Upper lobe of left lung (tissue), 6 donors: ENCODE measurements at places on chromosomes 5 and 9. TPM values are rescaled to one million over a fixed set of nuclear protein-coding genes. Genes with fewer than 3 reads are reported as not detected.

- H3K4me1 ChIP-seq = peaks cover 3% of the 10 kb centered on the region
- no peaks in the 10 kb centered on the region for H3K36me3 ChIP-seq
- no peak overlapping the region for H3K4me3 ChIP-seq
- peak; percentile 8 for DNase-seq
- H3K27ac ChIP-seq = no peak overlapping the region
- no peaks in the 10 kb centered on the region for H3K27me3 ChIP-seq
These were observed 5.5 kb upstream of the COL5A1 start for GRCh38 chr9:134636149-134636507.

Gene C9orf50
- not detected for total RNA-seq

GRCh38 chr5:55836191-55836590 is 15.0 kb upstream of the IL31RA start:
- no peaks in the 10 kb centered on the region for H3K36me3 ChIP-seq
- H3K4me1 ChIP-seq = no peaks in the 10 kb centered on the region
- H3K4me3 ChIP-seq = no peak overlapping the region
- no peaks in the 10 kb centered on the region for H3K27me3 ChIP-seq

GRCh38 chr9:128078504-128079434 is 10.7 kb downstream of the SLC25A25 start:
- H3K4me3 ChIP-seq = no peak overlapping the region
- H3K27ac ChIP-seq = peak overlapping the region; percentile 46
- no peaks in the 10 kb centered on the region for H3K27me3 ChIP-seq
- peaks cover 62% of the 10 kb centered on the region for H3K4me1 ChIP-seq

Gene NMUR2
- not detected for total RNA-seq

DNA sequence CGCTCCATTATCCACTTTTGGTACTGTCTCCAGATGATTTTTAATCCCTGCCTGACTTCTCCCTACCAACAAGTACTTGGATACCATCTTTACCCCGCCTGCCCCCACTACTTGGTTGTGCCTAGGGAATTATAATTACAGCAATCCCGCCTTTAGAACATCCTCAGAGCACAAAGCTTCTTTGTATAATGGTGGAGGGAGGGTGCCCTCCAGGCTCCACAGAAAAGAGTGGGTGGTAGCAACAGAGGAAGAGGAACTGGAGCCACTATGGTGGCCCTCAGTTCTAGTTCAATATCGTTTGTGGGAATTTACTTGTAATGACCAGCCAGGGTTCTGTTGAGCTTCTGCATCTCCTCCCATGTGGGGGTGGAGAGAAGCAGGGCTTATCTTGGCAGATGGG is 79.0 kb upstream of the RNF38 start:
- no peak overlapping the region for H3K4me3 ChIP-seq
- no peak overlapping the region for H3K27ac ChIP-seq
- no peaks in the 10 kb centered on the region for H3K27me3 ChIP-seq
- peaks cover 5% of the 10 kb centered on the region for H3K4me1 ChIP-seq

GRCh38 chr5:173767574-173768266 is 120.4 kb upstream of the CPEB4 start:
- no peaks in the 10 kb centered on the region for H3K36me3 ChIP-seq
- no peak for DNase-seq
- H3K27me3 ChIP-seq = no peaks in the 10 kb centered on the region
- H3K27ac ChIP-seq = peak overlapping the region; percentile 0

- H3K4me1 ChIP-seq = no peaks in the 10 kb centered on the region
- no peaks in the 10 kb centered on the region for H3K36me3 ChIP-seq
- no peak overlapping the region for H3K27ac ChIP-seq
- H3K4me3 ChIP-seq = no peak overlapping the region
- DNase-seq = no peak
These were observed 70.6 kb upstream of the S1PR3 start for GRCh38 chr9:88920645-88921044.

GRCh38 chr9:29659014-29659413 is 2085.7 kb upstream of the C9orf72 start:
- no peak overlapping the region for H3K4me3 ChIP-seq
- DNase-seq = no peak
- no peaks in the 10 kb centered on the region for H3K36me3 ChIP-seq
- no peaks in the 10 kb centered on the region for H3K27me3 ChIP-seq

GRCh38 chr9:7970681-7971330 is 171.2 kb upstream of the DMAC1 start:
- no peak for DNase-seq
- no peaks in the 10 kb centered on the region for H3K4me1 ChIP-seq
- no peaks in the 10 kb centered on the region for H3K36me3 ChIP-seq
- no peak overlapping the region for H3K4me3 ChIP-seq
- no peaks in the 10 kb centered on the region for H3K27me3 ChIP-seq

Gene FGD3
- 28.5 TPM for total RNA-seq

DNA sequence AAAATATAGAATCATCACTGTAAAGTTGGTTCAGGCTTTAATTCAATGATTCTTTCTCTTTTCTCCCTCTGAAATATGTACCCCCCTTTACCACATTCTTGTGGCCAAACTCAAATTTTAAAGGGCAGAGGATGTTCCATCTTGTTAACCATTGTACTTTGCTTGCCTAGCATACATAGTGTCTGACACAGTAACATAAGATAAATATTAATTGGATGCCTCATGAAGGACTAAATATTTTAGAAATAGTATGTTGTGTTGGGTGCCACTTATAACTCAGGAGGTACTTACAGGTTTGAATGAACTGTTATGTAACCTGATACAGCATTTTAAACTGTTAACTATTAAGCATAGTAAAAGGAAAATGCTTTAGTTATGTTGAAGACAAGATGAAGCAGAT is 71.5 kb downstream of the NIPBL start:
- H3K27ac ChIP-seq = no peak overlapping the region
- H3K4me1 ChIP-seq = peaks cover 22% of the 10 kb centered on the region
- H3K36me3 ChIP-seq = no peaks in the 10 kb centered on the region
- H3K27me3 ChIP-seq = no peaks in the 10 kb centered on the region
- DNase-seq = no peak

Gene PELO
- 29.0 TPM for total RNA-seq

- no peaks in the 10 kb centered on the region for H3K27me3 ChIP-seq
- peaks cover 5% of the 10 kb centered on the region for H3K4me1 ChIP-seq
- H3K27ac ChIP-seq = no peak overlapping the region
- H3K36me3 ChIP-seq = no peaks in the 10 kb centered on the region
- no peak overlapping the region for H3K4me3 ChIP-seq
These were observed 79.2 kb upstream of the HSPA9 start for GRCh38 chr5:138654281-138654867.

DNA sequence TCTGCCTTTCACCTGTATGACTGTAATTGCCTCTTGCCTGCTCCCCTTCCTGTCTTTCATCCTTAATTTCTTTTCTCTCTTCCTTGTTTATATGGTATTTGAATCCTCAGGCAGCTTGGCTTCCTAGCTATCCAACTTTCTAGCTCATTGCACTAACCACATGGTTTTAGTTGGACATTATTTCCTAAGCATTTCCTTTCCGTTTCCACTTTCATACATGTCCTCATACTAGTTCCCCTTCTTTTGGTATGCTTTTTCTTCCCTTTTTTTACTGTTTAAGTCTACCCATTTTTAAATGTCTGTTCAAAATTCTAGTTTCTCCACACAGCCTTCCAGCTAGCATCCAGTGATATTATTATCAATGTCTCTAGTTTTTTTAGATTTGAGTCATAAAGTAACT is 6.6 kb downstream of the CWC27 start:
- H3K36me3 ChIP-seq = peaks cover 8% of the 10 kb centered on the region
- DNase-seq = no peak
- no peak overlapping the region for H3K27ac ChIP-seq
- no peak overlapping the region for H3K4me3 ChIP-seq
- H3K4me1 ChIP-seq = peaks cover 2% of the 10 kb centered on the region

DNA sequence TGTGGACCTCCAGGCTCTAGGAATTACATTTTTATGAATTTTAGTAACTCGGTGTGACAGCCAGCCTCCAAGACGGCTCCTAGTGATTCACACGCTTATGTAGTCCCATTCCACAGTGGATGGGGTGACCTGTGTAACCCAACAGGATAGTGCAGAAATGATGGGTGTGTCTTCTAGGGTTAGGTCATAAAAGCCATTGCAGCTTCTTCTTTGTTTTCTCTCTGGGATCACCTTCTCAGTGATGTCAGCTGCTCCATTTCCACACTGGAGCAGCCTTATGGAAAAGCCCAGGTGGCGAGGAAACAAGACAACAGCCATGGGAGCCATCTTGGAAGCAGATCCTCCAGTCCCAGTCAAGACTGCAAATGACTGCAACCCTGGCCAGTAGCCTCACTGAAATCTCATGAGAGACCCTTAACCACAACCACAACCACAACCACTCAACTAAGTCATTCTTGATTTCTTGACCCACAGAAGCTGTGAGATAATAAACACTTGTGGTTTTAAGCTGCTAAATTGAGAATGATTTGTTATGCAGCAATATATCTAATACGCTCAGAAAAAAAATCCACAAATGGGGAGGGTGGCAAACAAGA is 5.1 kb upstream of the GNPDA1 start:
- H3K36me3 ChIP-seq = no peaks in the 10 kb centered on the region
- DNase-seq = no peak
- peaks cover 20% of the 10 kb centered on the region for H3K4me1 ChIP-seq
- H3K27ac ChIP-seq = no peak overlapping the region

GRCh38 chr5:31682025-31682424 is 43.1 kb downstream of the PDZD2 start:
- no peaks in the 10 kb centered on the region for H3K27me3 ChIP-seq
- H3K36me3 ChIP-seq = no peaks in the 10 kb centered on the region
- H3K27ac ChIP-seq = no peak overlapping the region
- H3K4me3 ChIP-seq = no peak overlapping the region
- H3K4me1 ChIP-seq = no peaks in the 10 kb centered on the region

GRCh38 chr9:2677915-2678889 is 39.1 kb upstream of the KCNV2 start:
- DNase-seq = no peak
- no peak overlapping the region for H3K4me3 ChIP-seq
- no peaks in the 10 kb centered on the region for H3K27me3 ChIP-seq

- no peaks in the 10 kb centered on the region for H3K27me3 ChIP-seq
- H3K4me1 ChIP-seq = no peaks in the 10 kb centered on the region
- no peaks in the 10 kb centered on the region for H3K36me3 ChIP-seq
- no peak overlapping the region for H3K27ac ChIP-seq
- H3K4me3 ChIP-seq = no peak overlapping the region
These were observed 203.6 kb downstream of the SPATA31D1 start for GRCh38 chr9:82192211-82192610.

Gene TMC1
- not detected for total RNA-seq

Gene RUFY1
- 62.0 TPM for total RNA-seq

GRCh38 chr5:154220625-154221024 is 30.1 kb downstream of the GALNT10 start:
- H3K4me1 ChIP-seq = peaks cover 14% of the 10 kb centered on the region
- no peak overlapping the region for H3K27ac ChIP-seq
- DNase-seq = no peak

GRCh38 chr9:88658311-88658822 is 123.4 kb downstream of the NXNL2 start:
- H3K27me3 ChIP-seq = no peaks in the 10 kb centered on the region
- no peak overlapping the region for H3K4me3 ChIP-seq
- no peaks in the 10 kb centered on the region for H3K36me3 ChIP-seq
- DNase-seq = no peak
- H3K27ac ChIP-seq = no peak overlapping the region
- no peaks in the 10 kb centered on the region for H3K4me1 ChIP-seq

GRCh38 chr5:67774786-67775185 is 440.8 kb upstream of the PIK3R1 start:
- H3K27me3 ChIP-seq = no peaks in the 10 kb centered on the region
- no peaks in the 10 kb centered on the region for H3K36me3 ChIP-seq

Gene PARP8
- 41.9 TPM for total RNA-seq

DNA sequence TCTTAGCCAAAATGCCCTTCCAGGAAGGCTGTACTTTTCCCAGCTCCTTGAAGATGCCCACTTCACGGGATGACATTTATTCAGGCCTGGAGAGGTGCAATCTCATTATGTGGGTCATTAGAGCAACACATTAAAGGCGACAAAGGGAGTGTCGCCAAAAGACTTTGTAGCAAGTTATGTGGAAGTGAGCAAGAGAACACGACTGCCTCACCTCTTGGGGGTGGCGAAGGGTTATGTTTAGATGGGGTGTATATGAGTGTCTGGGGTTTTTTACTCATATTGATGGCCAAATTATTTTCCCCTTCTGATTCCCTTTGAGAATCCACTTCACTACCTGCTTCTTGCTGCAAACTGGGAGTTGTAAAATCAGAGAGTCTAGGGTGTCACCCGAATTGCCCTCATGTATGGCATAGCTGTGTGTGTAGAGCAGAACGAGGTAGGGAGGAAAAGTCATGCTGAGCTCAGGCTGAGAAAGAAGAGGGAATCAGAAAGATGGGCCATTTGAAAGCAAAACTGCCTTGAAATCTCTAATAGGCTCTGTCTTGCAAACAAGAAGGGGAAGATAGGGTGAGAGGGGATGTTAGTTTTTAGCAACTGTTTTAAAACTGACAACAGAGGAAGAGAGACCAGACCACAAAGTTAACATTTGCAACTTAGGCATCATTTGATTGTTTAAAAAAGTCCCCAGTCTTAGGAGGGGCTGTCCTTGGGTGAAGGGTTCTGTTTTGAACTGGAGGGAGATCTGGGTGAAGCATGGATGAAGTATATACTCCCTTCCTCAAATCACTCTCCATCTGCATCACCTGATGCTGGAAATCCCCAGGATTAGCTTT is 97.1 kb upstream of the IL12B start:
- no peak for DNase-seq
- no peaks in the 10 kb centered on the region for H3K4me1 ChIP-seq
- no peak overlapping the region for H3K4me3 ChIP-seq
- no peak overlapping the region for H3K27ac ChIP-seq

Gene TMEM252
- not detected for total RNA-seq

Gene SLC36A3
- total RNA-seq = not detected

DNA sequence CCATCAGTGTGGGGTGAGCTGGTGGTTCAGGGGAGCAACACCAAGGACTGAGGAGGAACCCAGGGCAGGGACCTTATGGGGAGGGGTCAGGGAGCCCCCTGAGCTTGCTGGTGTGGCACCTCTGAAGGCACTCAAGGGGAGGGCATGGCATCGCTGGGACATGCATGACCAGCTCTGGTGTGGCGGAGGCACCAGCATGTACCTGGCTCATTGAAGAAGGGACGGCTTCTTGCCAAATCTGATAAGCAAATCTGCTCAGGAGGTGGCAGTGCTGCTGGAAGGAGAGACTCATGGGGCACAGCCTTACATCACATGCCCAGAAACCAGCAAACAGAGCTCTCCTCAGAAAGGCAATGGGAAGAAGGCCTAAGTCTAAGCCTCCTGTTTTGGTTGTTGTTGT is 421.8 kb downstream of the SEMA5A start:
- H3K4me1 ChIP-seq = no peaks in the 10 kb centered on the region
- no peak overlapping the region for H3K27ac ChIP-seq
- H3K36me3 ChIP-seq = no peaks in the 10 kb centered on the region
- no peaks in the 10 kb centered on the region for H3K27me3 ChIP-seq
- no peak for DNase-seq
- no peak overlapping the region for H3K4me3 ChIP-seq

DNA sequence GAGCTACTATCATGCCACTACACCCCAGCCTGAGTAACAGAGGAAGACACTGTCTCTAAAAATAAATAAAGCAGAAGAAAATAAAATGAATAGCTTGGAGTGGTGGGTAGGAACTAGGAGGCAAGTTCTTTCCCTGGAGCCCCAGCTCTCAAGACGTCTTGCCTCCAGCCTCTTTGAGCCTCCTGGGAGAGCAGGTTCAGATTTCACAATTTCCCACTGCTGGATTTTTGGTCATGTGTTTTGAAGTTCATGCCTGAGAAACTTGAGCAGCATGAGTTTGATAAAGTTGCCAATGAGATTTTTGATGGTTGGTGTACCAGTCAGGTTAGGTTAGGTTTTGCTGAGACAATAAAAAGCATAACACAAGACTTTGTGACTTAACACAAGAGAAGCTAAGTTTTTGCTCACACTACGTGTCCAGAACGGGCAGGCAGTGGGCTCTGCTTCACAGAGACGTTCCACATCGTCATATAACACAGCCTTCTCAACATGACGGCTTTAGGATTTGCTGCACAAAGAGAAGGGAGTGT is 4.1 kb upstream of the CCDC69 start:
- DNase-seq = no peak
- no peak overlapping the region for H3K4me3 ChIP-seq
- no peaks in the 10 kb centered on the region for H3K27me3 ChIP-seq
- peaks cover 11% of the 10 kb centered on the region for H3K4me1 ChIP-seq
- H3K27ac ChIP-seq = no peak overlapping the region
